Natural killer cell treated with Interleukin-12 subunit alpha and Interleukin-12 subunit beta and Interleukin-15 and Interleukin-18, amount 100 ng/mL, for 72 hours (primary cell): ENCODE measurements at places on chromosomes 12 and 14. TPM values are rescaled to one million over a fixed set of nuclear protein-coding genes. Genes with fewer than 3 reads are reported as not detected.

ASB2 gene
- 55.1 TPM for total RNA-seq

EIF2S3B gene
- total RNA-seq, result 0.33 TPM

PDE3A gene
- not detected for total RNA-seq

CEBPE gene
- not detected for total RNA-seq

DEGS2 gene
- total RNA-seq, result not detected

DDN gene
- total RNA-seq, result 0.48 TPM

SMCO3 gene
- total RNA-seq, result not detected

GRCh38 chr12:27261866-27262265 lies 17.8 kb downstream of the STK38L start:
- no peaks in the 10 kb centered on the region for H3K27me3 ChIP-seq
- H3K36me3 ChIP-seq, result no peaks in the 10 kb centered on the region
- H3K4me1 ChIP-seq, result peaks cover 16% of the 10 kb centered on the region
- no peak overlapping the region for H3K4me3 ChIP-seq
- no peak for DNase-seq
- H3K27ac ChIP-seq, result no peak overlapping the region

- peak overlapping the region; percentile 46 for H3K4me3 ChIP-seq
- H3K27ac ChIP-seq, result no peak overlapping the region
- peak; percentile 81 for DNase-seq
- H3K27me3 ChIP-seq, result peaks cover 41% of the 10 kb centered on the region
- peaks cover 8% of the 10 kb centered on the region for H3K36me3 ChIP-seq
Measured at GRCh38 chr12:106136263-106136662, 2.5 kb downstream of the NUAK1 start.

GRCh38 chr12:121796855-121797751 lies 3.6 kb upstream of the RHOF start:
- H3K27me3 ChIP-seq, result no peaks in the 10 kb centered on the region
- H3K27ac ChIP-seq, result peak overlapping the region; percentile 84
- H3K4me1 ChIP-seq, result peaks cover 46% of the 10 kb centered on the region
- peak overlapping the region; percentile 7 for H3K4me3 ChIP-seq
- DNase-seq, result no peak

- H3K27ac ChIP-seq, result no peak overlapping the region
- no peaks in the 10 kb centered on the region for H3K27me3 ChIP-seq
- no peaks in the 10 kb centered on the region for H3K4me1 ChIP-seq
- H3K36me3 ChIP-seq, result no peaks in the 10 kb centered on the region
- no peak overlapping the region for H3K4me3 ChIP-seq
- DNase-seq, result no peak
Measured at GRCh38 chr12:116799955-116800354, 61.8 kb downstream of the RNFT2 start.

- H3K4me3 ChIP-seq, result no peak overlapping the region
- H3K27me3 ChIP-seq, result no peaks in the 10 kb centered on the region
- peaks cover 14% of the 10 kb centered on the region for H3K36me3 ChIP-seq
- no peak for DNase-seq
- H3K27ac ChIP-seq, result no peak overlapping the region
- peaks cover 34% of the 10 kb centered on the region for H3K4me1 ChIP-seq
Measured at GRCh38 chr12:53042607-53043454, 7.0 kb upstream of the TNS2 start.

GRCh38 chr14:93271111-93271510 lies 61.7 kb downstream of the BTBD7 start:
- H3K4me3 ChIP-seq, result no peak overlapping the region
- DNase-seq, result no peak
- peaks cover 23% of the 10 kb centered on the region for H3K4me1 ChIP-seq
- no peaks in the 10 kb centered on the region for H3K27me3 ChIP-seq
- no peak overlapping the region for H3K27ac ChIP-seq

GRCh38 chr12:49388682-49389386 lies 21.6 kb downstream of the SPATS2 start:
- no peak overlapping the region for H3K27ac ChIP-seq
- peak; percentile 82 for DNase-seq
- H3K27me3 ChIP-seq, result no peaks in the 10 kb centered on the region
- H3K4me1 ChIP-seq, result peaks cover 9% of the 10 kb centered on the region

DNA sequence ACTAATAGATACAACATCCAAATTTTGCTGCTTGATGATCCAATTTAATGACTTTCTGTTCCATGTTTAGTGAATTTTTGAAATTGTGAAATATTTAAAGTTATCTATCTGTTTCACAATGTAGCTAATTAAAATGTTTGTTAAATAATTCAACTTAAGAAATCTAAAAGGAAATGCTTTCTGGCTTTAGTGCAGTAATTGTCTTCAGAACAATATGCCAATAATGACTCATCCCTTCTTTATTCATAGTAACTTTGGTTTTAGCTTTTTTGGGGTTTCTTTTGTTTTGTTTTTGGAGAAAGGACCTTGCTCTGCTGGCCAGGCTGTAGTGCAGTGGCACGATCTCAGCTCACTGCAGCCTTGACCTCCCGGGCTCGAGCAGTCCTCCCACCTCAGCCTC lies 479.2 kb upstream of the RGS6 start:
- no peak for DNase-seq
- H3K4me1 ChIP-seq, result peaks cover 9% of the 10 kb centered on the region
- H3K4me3 ChIP-seq, result no peak overlapping the region
- no peak overlapping the region for H3K27ac ChIP-seq

GRCh38 chr12:129467726-129468125 lies 436.1 kb downstream of the TMEM132D start:
- no peak for DNase-seq
- no peaks in the 10 kb centered on the region for H3K36me3 ChIP-seq
- H3K4me1 ChIP-seq, result no peaks in the 10 kb centered on the region
- no peak overlapping the region for H3K27ac ChIP-seq
- H3K4me3 ChIP-seq, result no peak overlapping the region

GRCh38 chr12:53795927-53796326 lies 44.1 kb upstream of the CISTR start:
- no peaks in the 10 kb centered on the region for H3K4me1 ChIP-seq
- no peak for DNase-seq
- peaks cover 27% of the 10 kb centered on the region for H3K27me3 ChIP-seq

DNA sequence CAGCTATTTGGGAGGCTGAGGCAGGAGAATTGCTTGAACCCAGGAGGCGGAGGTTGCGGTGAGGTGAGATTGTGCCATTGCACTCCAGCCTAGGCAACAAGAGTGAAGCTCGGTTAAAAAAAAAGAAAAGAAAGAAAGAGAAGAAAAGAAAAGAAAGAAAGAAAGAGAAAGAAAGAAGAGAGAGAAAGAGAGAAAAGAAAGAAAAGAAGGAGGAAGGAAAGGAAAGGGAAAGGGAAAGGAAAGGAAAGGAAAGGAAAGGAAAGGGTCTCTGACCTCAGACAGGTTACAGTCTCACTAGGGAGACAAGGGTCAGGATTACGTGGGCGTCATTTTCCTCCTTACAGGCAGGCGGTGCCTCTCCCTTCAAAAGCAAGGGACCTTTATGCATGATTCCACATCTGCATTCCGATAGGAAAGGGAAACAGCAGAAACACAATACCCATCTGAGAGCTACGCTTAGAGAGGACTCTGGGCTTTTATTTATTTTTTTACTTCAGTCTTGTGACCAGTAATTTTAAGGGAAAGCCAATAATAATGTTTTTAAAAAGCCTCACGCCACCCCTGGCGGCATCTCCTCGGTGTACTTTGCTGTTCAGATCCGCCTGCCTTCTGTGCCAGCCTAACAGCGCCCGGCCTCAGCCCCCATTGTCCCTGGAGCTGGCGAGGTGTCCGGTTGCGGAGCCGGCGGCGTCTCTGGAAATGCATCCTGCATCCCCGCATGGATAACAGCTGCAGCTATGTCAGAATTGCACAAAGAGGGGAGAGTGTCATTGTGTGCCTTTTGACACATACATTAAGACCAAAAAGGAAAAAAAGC lies 945 bp upstream of the HIP1R start:
- H3K4me3 ChIP-seq, result peak overlapping the region; percentile 90
- no peak for DNase-seq
- peak overlapping the region; percentile 54 for H3K27ac ChIP-seq

DNA sequence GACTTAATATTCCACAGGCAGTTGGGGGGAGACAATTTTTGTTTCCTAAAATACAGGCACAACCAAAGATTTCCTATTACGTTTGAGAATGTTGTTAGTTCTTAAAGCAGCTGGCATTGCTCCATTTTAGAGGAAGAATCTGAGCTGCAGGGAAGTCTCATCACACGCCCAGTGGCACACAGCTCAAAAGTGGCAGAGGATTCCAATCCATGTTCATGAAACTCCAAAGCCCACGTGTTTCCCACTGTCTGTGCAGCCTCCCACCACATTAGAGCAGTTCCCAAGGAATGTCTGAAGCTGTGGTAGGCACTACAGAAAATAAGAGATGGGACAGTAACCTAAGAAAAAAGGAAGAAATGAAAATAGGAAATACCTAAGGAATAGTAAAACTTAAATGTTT lies 6.1 kb upstream of the IL26 start:
- peaks cover 41% of the 10 kb centered on the region for H3K4me1 ChIP-seq
- no peaks in the 10 kb centered on the region for H3K27me3 ChIP-seq
- H3K27ac ChIP-seq, result no peak overlapping the region

- no peak overlapping the region for H3K4me3 ChIP-seq
- H3K27me3 ChIP-seq, result no peaks in the 10 kb centered on the region
- DNase-seq, result no peak
- H3K4me1 ChIP-seq, result no peaks in the 10 kb centered on the region
- no peaks in the 10 kb centered on the region for H3K36me3 ChIP-seq
Measured at GRCh38 chr14:102973706-102974285, 51.3 kb downstream of the AMN start.

DNA sequence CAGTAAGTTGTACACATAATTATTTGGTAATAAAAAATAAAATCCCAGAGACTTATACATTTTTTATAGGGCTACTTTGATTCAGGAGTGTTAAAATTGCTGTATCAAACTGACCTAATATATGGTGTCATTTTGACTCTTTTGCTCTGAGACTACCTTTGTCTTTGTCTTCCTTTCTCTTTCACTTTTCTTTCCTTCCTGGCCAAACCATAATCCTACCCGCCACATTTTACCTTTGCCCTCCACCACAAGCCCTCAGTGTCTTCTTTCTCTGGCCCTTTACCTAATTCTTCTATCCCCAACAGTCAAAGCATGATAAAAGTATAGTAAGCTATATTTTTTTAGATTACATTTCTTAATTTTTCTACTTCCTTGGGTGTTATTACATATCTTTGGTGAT lies 62.0 kb downstream of the CAND1 start:
- no peaks in the 10 kb centered on the region for H3K27me3 ChIP-seq
- peaks cover 3% of the 10 kb centered on the region for H3K36me3 ChIP-seq
- no peak overlapping the region for H3K4me3 ChIP-seq
- peaks cover 5% of the 10 kb centered on the region for H3K4me1 ChIP-seq
- no peak overlapping the region for H3K27ac ChIP-seq
